AML-193 (cell line): ENCODE measurements at places on chromosomes 5 and 9.
A peak's percentile ranks its signal among the peaks of the same experiment; 100 is the strongest.

- no peak for DNase-seq
These were observed 145.8 kb downstream of the TMEM232 start for GRCh38 chr5:110580625-110581024.

DNA sequence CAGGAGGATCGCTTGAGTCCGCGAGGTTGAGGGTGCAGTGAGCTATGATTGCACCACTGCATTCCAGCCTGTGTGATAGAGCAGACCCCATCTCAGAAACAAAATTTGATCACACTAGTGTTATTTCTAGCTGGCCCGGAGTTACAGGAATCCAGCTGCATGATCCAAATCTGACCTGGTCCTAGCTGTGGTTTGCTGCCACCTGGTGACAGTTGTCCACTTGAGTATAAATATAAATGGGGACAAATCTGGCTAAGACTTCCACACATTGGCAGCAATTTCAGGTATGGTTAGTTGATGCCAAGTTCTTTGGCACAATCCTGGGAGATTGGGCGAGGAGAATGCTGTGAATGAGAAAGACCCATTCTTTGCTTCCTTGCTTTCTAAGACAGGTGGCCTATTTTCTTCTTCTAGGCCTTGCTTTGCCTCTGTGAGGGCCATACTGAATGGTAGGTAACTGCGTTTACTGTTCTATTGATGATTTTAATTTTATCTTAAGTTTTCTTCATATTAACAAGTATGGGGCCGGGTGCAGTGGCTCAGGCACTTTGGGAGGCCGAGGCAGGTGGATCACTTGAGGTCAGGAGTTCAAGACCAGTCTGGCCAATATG, 35.4 kb downstream of the UBE2R2 start:
- DNase-seq, result peak; percentile 54

- DNase-seq, result no peak
These were observed 146.6 kb downstream of the SEC61B start for GRCh38 chr9:99368341-99369326.

GRCh38 chr9:108241384-108242073, 614.3 kb downstream of the ACTL7B start:
- DNase-seq, result no peak

- no peak for DNase-seq
These were observed 12.9 kb downstream of the RGS14 start for GRCh38 chr5:177370488-177371119.

DNA sequence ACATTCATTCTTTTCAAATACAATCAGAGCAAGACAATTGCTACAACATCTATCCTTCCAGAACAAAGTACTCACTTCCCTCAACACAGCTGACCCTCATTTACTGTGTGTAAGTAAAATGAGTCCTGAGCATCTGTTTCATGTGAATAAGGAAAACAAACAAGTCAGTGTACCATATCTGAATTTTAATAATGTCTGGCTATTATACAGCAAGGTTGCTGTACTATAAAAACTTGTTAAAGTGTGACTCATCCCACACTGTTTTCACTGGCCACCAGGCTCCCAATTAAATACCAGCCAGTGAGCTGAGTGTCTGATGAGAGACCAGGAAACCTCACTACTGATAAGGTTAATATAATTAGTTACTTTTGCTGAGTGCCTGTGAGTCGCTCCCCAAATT, 339.8 kb downstream of the AGTPBP1 start:
- DNase-seq, result no peak

DNA sequence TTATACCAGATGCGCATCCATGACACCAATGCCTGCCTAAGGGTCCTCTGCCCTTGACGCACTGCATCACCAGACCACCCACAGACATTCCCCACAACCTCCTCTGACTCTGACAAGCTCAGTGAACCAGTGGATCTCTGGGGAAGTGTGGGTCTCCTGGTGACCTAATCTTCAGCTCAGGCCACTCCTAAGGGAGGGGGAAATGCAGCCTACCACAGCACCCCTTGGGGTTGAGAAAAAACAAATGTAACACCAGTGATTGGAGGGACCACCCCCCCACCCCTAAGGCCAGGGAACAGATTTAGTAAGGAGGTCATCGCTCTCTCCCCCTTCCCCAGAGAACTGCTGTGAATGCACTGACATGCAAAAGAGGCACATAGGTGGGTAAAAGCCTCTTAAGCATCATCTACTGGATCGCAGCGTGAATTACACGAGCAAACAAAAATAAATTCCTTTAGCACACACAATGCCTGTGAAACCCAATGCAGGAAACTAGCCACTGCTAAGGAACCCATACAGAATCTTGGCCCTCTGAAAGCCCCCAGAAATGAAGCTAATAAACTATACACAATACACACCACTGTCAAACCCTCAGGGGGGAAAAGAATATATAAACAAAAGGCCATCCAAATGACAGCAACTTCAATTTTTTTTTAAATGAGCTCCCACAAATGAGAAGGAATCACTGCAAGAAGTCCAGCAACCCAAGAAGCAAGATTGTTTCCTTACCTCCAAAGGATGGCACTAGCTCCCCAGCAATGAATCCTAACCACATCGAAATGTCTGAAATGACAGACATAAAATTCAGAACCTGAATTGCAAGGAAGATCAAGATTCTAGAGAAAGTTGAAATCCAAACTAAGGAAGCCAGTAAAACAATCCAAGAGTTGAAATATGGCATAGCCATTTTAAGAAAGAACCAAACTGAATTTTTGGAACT, 513.7 kb upstream of the PTGER4 start:
- no peak for DNase-seq

DNA sequence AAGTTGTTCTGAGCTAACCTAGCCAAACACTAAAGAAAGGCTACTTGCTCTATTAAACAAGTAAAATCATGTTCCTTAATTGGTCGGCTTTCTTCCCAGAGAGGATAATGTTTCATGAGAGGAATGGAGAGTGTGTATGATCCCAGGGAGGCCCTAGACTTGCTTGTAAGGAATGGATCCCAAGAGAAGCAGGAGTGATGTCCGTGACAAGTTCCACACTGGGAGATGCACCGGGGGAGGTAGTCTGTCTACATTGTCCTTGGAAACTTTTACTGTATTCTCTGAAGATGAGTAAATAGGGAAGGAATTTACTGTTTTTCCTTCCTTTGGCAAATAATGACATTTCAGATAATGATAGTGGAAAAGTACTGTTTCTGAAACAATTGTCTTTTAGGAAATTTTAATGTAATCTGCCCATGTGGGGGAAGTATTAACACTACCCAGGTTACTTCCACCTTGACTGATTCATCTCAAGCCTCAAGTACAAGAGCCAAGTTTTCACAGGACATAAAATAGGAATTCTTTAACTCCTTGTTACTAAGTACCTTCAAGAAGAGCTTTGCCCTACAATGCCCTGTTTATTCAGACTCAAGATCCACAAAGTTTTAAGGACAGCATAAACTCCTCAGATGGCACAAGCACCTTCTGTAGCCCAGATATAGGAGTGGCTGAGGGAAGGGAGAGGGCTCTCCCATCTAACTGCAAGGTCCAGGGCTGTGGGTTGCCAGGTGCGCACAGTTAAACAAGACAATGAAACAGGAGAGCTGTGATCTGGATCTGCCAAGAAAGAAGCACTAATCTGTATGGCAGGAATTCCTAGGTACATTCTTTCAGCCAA, 152.1 kb downstream of the GNA14 start:
- DNase-seq, result no peak

GRCh38 chr9:970151-970996, 6.1 kb upstream of the DMRT3 start:
- DNase-seq, result no peak

DNA sequence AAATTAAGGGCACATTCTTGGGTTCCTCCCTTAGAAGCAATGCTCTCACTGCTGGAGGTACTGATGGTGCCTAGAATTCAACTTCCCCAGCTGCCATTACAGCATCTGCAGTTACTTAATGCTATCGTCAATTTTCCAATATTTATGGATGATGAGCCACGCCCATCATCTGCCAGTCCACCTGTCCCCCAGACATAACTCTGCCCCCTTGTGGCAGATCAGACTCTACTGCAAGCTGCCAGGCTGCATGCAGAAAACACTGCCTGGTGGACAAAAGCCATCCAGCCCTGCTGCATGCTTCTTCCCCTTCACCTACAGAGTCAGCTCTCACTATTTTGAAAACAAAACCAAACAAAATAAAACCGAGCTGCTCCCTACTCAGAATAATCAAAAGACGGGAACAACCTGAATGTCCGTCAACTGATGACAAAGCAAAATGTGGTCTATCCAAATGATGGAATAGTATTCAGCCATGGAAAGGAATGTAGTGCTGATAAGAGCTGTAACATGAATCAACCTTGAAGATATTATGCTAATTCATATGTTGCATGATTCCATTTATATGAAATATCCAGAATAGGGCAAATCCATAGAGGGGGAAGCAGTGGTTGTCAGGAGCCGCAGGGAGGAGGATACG, 66.4 kb downstream of the RETREG1 start:
- peak; percentile 33 for DNase-seq

- DNase-seq, result no peak
These were observed 44.0 kb upstream of the MAP1B start for GRCh38 chr5:72063219-72063819.

DNA sequence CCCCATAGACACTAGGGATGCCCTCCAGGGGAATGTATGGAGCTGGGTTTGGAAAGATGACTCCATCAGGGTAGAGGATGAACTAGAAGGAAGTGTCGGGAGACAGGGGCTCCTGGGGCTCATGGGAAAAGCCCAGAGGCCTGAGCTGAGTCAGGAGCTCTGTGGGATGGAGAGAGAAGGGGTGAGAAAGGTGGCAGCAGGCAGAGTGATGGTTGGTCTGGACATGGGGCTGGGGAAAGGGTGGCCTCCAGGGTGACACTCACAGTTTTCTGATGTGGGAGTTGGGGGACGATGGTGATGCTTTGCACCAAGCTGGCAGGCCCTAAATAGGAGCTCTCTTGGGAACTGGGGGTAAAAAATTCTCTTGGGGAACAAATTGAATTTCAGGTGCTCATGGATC, 213.5 kb upstream of the MVB12B start:
- no peak for DNase-seq

GRCh38 chr5:171365351-171365750, 22.3 kb upstream of the NPM1 start:
- DNase-seq, result no peak

DNA sequence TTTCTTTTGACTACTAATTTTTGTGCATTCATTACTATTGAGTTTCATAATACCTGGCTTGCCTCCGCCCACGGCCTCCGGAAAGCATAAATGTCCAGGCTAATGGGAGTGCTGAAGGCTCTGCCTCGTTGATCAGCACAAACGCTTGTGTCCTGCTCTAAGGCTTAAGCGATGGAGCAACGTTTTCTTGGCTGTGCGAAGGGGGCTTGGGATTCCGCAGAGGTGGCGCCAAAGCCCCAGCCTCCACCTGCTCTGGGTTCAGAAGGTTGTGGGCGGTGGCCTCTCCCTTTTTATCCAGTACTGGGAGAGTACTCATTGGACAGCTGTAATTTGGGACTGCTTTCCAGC, 19.7 kb downstream of the ANXA2R start:
- no peak for DNase-seq

DNA sequence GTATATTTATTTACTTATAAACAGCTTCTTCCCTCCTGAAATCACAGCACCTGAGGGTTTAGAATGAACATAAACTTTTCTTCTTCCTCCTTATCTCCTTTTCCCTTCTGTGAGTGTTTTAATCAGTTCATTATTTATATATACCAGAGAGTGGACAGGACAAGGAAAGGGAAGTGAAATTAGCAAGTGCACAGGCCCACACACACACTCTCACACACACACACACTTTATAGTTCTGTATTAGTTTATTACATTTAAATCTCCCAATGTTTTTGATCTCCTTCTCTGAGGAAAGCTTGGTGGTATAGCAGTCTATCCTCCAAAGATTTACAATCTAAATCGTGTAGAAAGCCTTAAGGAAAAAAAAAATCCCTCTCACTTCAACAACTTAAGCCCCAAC, 353.5 kb downstream of the NDUFS4 start:
- DNase-seq, result no peak

DNA sequence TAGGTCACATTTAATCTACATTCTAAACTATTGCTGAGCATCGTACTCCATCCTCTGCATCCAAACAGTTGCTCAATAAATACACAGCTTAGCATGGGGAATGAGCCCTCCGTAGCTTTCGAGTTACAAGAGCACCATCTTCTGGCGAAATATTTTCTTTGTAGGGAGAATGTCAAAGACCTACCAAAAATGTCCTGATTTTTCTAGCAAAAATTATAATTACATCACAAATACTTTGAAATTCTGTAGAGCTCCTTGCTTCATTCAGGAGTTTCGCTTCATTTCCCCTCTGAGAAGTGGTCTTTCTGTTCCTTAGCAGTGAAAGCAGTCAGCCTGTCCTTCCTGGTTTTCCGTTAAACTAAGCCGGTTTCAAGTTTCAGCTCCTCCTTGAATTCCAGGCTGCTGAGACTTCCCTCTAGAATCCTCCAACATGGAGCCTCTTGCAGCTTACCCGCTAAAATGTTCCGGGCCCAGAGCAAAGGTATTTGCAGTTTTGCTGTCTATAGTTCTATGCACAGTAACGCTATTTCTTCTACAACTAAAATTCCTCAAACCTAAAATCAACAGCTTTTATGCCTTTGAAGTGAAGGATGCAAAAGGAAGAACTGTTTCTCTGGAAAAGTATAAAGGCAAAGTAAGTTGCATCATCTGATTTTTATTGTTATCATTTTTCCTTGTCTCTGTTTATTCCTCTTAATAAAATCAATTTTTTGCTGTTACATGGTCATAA, at the start of gene GPX8:
Gene GPX8 (plus strand): TSS at position 409 of the 730 bp plus-strand sequence. CDS start 22 bp downstream, at position 431.
- peak; percentile 26 for DNase-seq

GRCh38 chr5:17314907-17315471, 97.6 kb downstream of the BASP1 start:
- no peak for DNase-seq

- no peak for DNase-seq
These were observed 133.4 kb upstream of the SLC30A5 start for GRCh38 chr5:68960456-68960855.

- no peak for DNase-seq
These were observed 123.9 kb upstream of the PUM3 start for GRCh38 chr9:2967766-2968165.

DNA sequence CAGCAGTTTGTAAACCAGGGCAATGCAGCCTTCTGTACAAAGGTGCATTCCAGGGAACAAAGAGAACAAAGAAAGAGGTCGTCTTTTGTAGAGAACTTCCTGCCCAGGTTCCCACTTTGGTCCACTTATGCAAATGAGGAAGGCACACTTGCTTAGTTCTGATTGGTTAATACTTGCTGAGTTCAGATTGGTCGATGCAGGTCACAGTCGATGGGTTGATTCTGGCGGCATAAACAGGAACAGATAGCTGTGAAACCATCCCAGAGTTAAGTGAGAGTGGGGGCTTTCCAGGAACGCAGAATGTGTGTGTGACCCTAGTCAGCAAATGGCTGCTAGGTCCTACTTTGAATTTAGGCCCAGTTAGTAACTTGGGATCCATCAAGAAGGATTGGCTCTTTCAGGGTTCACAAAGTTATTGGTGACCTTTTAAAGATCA, 1.8 kb upstream of the ADAMTS13 start:
- DNase-seq, result no peak

DNA sequence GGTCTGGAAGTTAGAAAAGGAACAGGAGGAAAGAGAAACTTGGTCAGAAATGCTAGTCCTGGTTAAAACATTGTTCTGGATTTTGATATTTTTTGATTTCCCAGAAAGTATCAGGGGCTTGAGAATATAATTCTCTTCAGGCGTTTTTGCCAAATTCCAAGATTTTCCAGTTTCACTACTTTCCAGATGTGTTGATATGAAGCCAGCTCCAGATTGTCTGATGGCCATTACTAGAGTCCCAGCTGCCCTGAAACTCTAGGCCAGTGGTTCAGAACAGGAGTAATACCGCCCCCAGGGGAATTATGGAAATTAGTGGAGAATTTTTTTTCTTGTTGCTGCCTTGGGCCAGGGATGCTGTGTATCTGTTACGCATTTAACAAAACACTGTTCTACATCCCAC, 88.6 kb downstream of the KCNN2 start:
- no peak for DNase-seq
